ENCODE measurements at places on chromosomes 2 and 18.

DNA sequence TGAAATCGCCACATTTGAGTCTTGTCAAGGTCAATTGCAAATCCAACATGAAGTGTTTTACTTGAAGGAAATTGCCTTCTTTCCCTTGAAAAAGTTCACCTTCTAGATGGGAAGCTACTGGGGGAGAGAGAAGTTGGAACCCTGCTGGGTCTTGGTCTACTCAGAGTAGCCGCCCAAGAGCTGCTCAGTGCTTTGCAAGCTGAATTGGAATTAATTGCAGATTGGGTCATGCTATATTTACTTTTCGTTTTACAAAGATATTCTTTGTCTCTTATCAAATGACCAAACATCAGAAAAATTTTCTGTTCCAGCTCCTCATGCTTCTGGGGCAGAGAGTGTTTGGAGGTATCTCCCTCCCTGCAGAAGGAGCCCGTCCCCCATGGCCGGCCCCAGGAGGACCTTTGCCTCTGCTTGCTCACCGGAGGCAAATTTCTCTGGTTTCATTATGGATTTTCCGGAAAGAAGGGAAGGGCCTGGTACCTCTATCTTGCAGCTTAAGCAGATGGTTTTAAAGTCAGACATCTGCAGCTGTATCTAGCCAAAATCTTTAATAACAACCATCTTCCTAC is 289.7 kb downstream of the MYT1L start:
- DNase-seq = no peak

DNA sequence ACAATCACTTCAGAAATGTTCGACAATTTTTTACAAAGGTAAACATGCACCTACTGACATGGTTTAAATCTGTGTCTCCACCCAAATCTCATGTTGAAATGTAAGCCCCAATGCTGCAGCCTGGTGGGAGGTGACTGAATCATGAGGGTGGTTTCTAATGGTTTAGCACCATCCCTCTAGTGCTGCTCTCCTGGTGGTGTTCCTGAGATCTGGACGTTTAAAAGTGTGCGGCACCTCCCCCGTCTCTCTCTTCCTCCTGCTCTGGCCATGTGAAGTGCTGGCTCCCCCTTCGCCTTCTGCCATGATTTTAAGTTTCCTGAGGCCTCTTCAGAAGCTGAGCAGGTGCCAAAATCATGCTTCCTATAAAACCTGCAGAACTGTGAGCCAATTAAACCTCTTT is 28.3 kb downstream of the MAP3K2 start:
- no peak for DNase-seq

DNA sequence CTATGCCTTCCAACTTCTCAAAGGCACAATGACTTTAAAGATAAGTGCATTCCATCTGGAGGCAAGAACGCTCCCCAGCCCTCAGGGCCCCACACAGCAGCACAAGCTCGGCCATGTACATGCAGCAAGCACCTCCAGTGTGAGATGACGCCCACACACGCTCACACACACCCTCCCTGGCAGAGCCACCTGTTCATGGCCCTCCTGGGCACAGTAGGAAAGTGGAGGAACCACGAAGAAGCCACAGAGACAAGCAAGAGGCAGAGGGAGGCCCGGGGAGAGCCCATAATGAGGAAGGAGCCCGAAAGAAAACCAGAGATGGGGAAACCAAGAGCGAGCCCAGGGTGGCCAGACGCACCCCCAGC is 21.7 kb downstream of the BIN1 start:
- DNase-seq = no peak

DNA sequence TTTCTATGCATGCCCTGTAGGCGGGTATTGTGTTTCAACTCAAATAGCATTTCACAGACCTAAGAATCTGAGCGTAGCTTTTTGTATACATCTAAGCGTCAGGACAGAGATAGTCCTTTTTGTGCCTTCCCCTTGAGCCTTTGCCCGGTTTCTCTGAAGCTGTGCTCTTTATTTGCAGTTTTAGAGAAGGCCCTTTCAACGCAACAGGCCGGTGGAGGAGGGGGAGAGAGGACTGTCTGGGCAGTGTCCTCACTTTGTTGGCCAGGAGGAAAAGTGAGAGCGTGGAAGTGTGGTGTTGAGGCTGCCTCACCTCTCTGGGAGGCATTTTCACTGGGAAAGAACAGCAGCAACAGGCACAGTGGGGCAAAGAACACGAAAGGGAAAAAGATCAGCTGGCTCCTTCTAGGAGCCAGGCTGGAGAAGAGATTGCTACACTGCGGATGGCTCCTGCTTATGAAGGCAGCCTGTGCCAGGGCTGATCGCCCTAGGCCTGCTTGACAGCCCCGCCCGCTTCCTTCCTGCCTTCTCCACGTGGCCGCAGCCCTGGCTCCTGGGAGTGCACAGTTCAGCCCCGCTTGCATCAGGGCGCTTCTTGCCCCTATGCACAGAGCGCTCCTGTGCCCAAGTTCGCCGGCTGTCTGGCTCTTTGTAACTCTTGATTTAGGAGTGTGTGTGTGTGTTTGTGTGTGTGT is 195.6 kb upstream of the POU3F3 start:
- no peak for DNase-seq

DNA sequence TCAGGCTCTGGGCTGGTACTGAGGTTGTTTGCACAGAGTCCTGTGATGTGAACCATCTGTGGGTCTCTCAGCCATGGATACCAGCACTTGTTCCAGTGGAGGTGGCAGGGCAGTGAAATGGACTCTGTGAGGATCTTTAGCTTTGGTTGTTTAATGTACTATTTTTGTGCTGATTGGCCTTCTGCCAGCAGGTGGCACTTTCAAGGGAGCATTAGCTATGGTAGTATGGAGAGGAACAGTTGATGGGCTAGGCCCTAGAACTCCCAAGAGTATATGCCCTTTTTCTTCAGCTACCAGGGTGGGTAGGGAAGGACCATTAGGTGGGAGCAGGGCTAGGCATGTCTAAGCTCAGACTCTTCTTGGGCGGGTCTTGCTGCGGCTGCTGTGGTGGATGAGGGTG is 257.0 kb upstream of the GYPC start:
- no peak for DNase-seq

DNA sequence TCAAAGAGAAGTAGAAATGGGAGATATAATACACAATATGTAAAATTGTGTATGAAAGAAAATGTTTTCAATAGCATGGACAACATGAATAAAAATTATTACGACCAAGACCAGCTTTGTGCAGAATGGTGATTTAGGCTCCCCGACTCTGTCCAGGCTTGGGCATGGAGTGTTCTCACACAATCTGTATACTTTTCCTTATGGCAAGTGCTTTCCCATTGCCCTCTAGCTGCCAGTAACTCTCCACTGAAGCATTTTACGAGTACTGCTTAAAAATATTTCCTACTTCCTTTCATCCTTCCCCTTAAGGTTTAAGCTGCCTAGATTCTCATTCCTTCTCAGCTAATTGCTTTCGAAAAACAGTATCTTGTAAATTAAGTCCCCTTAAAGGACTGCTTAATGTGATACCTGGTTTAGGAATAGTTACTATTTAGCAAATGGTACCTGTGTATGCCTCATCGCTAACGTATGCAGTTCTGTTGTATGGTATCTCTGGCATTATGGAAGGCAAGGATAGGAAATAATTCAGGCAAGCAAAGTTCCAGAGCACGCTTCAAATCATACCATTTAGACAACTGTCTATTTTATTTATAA is 714.6 kb downstream of the ERBB4 start:
- no peak for DNase-seq

DNA sequence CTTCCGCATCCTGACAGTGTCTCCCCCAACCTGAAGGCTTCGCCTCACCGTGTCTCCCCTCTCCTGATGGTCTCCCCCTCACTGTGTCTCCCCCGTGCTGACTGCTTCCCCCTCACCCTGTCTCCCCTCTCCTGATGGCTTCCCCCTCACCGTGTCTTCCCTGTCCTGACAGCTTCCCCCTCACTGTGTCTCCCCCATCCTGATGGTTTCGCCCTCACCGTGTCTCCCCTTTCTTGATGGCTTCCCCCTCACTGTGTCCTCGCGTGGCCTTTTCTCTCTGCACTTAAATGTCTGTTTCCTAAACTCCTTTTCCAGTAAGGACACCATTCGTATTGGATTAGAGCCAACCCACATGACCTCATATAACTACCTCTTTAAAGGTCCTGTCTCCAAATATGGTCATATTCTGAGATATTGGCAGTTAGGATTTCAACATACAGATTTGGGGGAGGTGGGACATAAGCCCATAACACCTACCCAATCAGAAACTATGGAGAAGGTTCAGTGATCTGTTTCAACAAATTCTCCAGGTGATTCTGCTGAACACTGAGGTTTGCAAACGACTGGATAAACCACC is 47.9 kb upstream of the RAB27B start:
- DNase-seq = no peak

Data from NCI-H226 (cell line).